Heart left ventricle (tissue), 16 donors: ENCODE measurements at places on chromosomes 7 and 10. TPM values are rescaled to one million over a fixed set of nuclear protein-coding genes. Genes with fewer than 3 reads are reported as not detected.

The GARIN1A gene
- total RNA-seq: 2.1 TPM

DNA sequence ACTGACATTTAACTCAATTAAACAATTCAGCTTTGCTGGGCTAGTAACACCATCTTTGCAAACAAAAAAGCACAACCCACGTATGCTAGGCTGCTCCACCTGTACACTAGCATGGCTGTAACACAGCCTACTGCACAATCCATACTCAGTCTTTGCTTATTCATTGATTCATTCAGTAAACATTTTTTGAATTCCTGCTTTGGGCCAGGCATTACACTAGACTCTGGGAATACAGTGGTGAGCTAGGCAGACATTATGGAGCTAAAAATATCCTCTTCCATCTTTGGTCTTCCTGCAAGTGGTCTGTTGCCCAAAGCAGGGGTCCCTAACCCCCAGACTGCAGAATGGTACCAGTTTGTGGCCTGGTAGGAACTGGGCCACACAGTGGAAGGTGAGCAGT lies 9.9 kb downstream of the CNNM1 start:
- no peak overlapping the region for H3K27ac ChIP-seq
- DNase-seq: no peak

- H3K4me1 ChIP-seq: no peaks in the 10 kb centered on the region
- H3K27me3 ChIP-seq: no peaks in the 10 kb centered on the region
- H3K27ac ChIP-seq: no peak overlapping the region
- H3K4me3 ChIP-seq: no peak overlapping the region
- H3K36me3 ChIP-seq: no peaks in the 10 kb centered on the region
- no peak for DNase-seq
Observed at GRCh38 chr10:5461914-5462840, 37.2 kb downstream of the CALML5 start.

DNA sequence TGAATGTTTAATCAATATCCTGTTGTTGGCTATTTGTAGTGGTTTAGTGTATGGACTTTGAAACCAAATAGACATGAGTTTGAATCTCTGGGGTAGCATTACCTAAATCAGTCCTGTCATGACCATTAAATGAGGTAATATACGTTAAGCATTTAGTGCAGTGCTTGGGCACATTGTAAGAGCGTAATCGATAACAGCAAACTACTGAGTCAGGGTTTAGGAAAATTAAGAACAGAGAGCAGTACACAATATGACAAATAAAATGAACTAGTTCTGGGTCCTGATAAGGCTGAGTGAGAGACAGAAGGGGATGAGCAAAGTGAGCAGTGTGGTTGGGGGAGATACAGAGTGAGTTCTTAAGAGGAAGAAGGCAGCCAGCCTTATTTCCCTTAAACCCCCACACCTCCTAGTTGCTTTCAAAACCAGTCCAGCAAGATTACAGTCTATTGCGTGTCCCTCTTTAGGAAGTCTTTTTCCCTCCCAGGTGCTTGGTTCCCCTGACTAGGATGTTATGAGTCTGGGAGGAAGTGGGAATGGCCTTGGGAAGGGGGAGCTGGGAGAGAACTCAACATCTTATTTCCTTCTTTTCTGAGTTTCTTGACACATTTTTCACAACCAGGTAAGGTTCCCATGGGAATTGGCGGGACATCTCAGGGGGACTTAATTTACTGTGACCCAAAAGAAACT lies 171.0 kb downstream of the SND1 start:
- H3K4me3 ChIP-seq: no peak overlapping the region
- no peak for DNase-seq
- no peaks in the 10 kb centered on the region for H3K4me1 ChIP-seq
- H3K36me3 ChIP-seq: no peaks in the 10 kb centered on the region
- no peaks in the 10 kb centered on the region for H3K27me3 ChIP-seq
- H3K27ac ChIP-seq: no peak overlapping the region

The ICA1 gene
- 61.9 TPM for total RNA-seq

DNA sequence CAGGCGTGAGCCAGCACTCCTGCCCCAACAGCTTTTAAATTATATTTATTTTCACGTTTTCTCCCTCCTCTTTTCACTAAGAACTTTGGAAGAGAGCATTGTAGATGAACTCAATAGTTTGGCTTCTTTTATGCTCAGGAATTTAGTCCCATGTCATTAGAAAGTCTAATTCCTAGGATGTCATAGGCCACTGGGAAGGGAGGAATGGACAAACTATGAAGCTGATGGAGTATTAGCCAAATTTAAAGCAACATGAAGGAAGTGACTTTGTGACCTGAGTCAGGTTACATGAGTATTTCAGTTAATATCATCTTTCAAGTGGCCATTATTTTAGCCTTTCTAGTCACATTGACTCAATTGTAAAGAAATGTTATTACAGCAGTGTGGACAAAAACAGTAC lies 18.0 kb upstream of the OPN4 start:
- H3K4me3 ChIP-seq: no peak overlapping the region
- H3K27me3 ChIP-seq: peaks cover 32% of the 10 kb centered on the region
- H3K4me1 ChIP-seq: peaks cover 4% of the 10 kb centered on the region
- no peak overlapping the region for H3K27ac ChIP-seq
- H3K36me3 ChIP-seq: no peaks in the 10 kb centered on the region
- DNase-seq: no peak

- peaks cover 51% of the 10 kb centered on the region for H3K36me3 ChIP-seq
- peaks cover 6% of the 10 kb centered on the region for H3K4me1 ChIP-seq
- DNase-seq: no peak
- H3K27ac ChIP-seq: no peak overlapping the region
- H3K4me3 ChIP-seq: no peak overlapping the region
Observed at GRCh38 chr10:18582803-18583202, 68.6 kb downstream of the NSUN6 start.

The CALHM1 gene
- not detected for total RNA-seq

- H3K4me3 ChIP-seq: no peak overlapping the region
- no peaks in the 10 kb centered on the region for H3K27me3 ChIP-seq
- DNase-seq: no peak
Observed at GRCh38 chr7:74380720-74381119, 73.0 kb upstream of the GTF2IRD1 start.

- DNase-seq: peak; percentile 68
- no peaks in the 10 kb centered on the region for H3K4me1 ChIP-seq
- no peaks in the 10 kb centered on the region for H3K36me3 ChIP-seq
- H3K27ac ChIP-seq: no peak overlapping the region
- peak overlapping the region; percentile 52 for H3K4me3 ChIP-seq
- H3K27me3 ChIP-seq: no peaks in the 10 kb centered on the region
Observed at GRCh38 chr7:66043681-66044497, 31.7 kb upstream of the ASL start.

- peaks cover 7% of the 10 kb centered on the region for H3K36me3 ChIP-seq
- H3K4me1 ChIP-seq: peaks cover 62% of the 10 kb centered on the region
- no peak overlapping the region for H3K4me3 ChIP-seq
Observed at GRCh38 chr10:118729641-118730258, 25.0 kb downstream of the CACUL1 start.

DNA sequence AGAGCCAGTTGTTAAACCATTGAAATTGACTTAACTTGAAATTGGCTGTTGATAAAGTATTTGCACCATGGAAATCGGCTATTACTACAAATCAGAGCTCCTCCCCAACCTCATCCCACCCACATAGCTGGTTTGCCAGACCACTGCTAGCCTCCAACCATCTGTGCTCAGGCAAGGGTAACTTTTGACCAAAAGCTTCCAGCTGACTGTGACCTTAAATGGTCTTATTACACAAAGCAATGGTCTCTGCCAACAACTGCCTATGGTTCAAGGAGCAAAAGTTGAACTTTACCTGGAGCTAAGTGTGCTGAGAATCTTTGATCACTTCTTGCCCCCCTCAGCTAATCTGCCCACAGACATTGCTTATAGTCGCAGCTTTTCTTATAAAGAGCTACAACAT lies 48.5 kb upstream of the ADRB1 start:
- H3K27ac ChIP-seq: no peak overlapping the region
- no peaks in the 10 kb centered on the region for H3K27me3 ChIP-seq
- no peaks in the 10 kb centered on the region for H3K36me3 ChIP-seq

The ASB10 gene
- 26.1 TPM for total RNA-seq

The SORBS1 gene
- 745 TPM for total RNA-seq

DNA sequence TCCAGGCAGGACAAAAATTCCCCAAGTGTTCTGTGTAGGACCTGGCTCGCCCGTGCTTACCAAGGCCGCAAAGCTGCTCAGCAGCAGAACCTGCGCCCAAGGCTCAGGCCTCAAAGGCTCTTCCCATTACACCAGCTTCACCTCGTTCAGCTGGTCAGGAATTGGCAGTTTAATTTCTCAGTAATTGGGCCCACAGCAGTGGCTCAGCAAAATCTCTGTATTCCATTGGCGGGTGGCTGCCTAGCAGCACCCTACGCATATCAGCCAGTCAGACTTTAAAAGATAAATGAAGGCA lies 5.8 kb downstream of the FZD9 start:
- H3K36me3 ChIP-seq: peaks cover 54% of the 10 kb centered on the region
- no peaks in the 10 kb centered on the region for H3K27me3 ChIP-seq
- no peak overlapping the region for H3K27ac ChIP-seq
- no peak overlapping the region for H3K4me3 ChIP-seq

The OR9A2 gene
- total RNA-seq: 0.29 TPM

The ATP5MK gene
- 1,240 TPM for total RNA-seq

The GPR37 gene
- 0.48 TPM for total RNA-seq

- DNase-seq: no peak
- H3K4me1 ChIP-seq: no peaks in the 10 kb centered on the region
- H3K27me3 ChIP-seq: no peaks in the 10 kb centered on the region
- peaks cover 97% of the 10 kb centered on the region for H3K36me3 ChIP-seq
Observed at GRCh38 chr10:119431773-119432135, 110.8 kb downstream of the RGS10 start.

DNA sequence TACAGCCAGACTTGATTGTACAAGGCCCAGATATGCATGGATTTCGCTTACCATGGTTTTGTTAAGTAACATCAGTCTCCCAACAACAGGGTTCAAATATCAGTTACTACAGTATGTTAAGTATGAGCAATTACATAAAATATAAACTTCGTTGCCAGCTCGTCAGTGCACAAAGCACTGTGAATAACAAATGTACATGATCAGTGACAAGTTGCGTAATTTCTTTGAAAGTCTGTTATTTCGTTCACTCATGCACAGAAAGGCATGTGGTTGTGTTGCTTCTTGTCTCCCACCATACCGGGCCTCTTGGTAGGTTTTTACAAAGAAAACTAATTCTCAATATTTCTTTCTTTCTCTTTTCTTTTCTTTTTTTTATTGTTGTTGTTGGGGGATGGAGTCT lies 12.5 kb upstream of the ZNF487 start:
- H3K4me3 ChIP-seq: no peak overlapping the region
- no peaks in the 10 kb centered on the region for H3K27me3 ChIP-seq

The PPRC1 gene
- total RNA-seq: 10.2 TPM

- no peak overlapping the region for H3K4me3 ChIP-seq
- no peaks in the 10 kb centered on the region for H3K27me3 ChIP-seq
- H3K27ac ChIP-seq: no peak overlapping the region
- no peak for DNase-seq
Observed at GRCh38 chr10:37957841-37958240, 18.6 kb downstream of the ZNF25 start.

GRCh38 chr7:23539494-23539907 lies 7.7 kb upstream of the TRA2A start:
- H3K27me3 ChIP-seq: no peaks in the 10 kb centered on the region
- H3K36me3 ChIP-seq: no peaks in the 10 kb centered on the region
- H3K4me3 ChIP-seq: no peak overlapping the region
- DNase-seq: no peak

GRCh38 chr10:34181553-34182300 lies 633.4 kb downstream of the PARD3 start:
- no peak overlapping the region for H3K27ac ChIP-seq
- peaks cover 23% of the 10 kb centered on the region for H3K4me1 ChIP-seq
- H3K36me3 ChIP-seq: no peaks in the 10 kb centered on the region
- H3K27me3 ChIP-seq: no peaks in the 10 kb centered on the region

DNA sequence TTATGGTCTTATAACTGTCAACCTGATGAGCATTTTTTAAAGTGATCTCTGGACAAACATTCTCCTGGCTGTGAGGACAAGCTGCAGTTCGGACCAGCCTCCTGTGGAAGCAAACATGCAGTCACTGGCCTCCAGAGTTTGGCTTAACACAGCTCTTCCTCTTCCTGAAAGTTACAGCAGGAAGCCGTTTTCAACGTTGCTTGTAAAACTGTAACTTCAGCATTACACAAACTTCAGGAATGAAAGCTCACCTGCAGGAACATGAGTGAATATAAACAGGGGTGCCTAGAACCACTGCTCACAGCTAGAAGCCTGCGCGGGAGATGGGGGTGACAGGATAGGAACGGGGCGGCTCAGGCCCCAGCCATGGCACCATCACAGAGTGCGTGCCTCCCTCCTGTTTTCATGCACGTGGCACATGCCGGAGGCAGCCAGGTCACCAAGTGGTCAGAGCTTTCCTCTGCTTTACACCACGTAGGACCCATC lies 292.9 kb upstream of the PITRM1 start:
- no peak for DNase-seq
- no peak overlapping the region for H3K4me3 ChIP-seq
- H3K36me3 ChIP-seq: no peaks in the 10 kb centered on the region
- no peaks in the 10 kb centered on the region for H3K27me3 ChIP-seq

DNA sequence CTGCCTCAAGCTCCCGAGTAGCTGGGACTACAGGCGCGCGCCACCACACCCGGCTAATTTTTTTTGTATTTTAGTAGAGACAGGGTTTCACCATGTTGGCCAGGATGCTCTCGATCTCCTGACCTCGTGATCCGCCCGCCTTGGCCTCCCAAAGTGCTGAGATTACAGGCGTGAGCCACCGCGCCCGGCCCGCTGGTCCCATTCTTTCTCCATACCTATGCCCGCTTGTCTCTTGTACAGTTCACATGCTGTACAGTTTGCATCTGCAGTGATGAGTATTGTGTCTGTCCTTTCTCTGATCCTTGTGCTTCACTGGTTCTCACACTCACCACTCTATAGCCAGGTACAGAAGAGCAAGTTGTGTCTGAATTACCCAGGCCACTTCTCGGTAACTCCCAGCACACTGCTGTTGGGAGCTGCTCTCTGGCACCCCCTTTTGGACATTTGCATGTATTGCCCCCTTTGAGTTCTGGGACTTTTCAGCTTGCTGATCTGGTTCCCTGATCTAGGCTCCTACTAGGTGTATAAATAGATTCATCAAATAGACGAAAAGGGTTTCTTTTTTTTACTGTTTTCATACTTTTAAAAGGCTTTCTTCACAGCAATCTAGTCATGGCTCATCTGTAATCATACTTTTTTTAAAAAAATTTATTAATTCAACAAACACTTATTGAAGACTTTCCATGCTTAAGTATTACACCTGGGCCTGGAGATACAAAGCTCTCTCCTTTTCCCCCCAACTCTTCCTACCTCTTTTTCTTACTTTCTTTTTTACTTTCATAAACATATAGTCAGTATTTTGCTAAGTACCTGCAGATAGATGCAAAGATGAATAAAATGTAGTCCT lies 53.5 kb downstream of the AOAH start:
- no peak overlapping the region for H3K27ac ChIP-seq
- no peaks in the 10 kb centered on the region for H3K4me1 ChIP-seq
- H3K36me3 ChIP-seq: peaks cover 21% of the 10 kb centered on the region

DNA sequence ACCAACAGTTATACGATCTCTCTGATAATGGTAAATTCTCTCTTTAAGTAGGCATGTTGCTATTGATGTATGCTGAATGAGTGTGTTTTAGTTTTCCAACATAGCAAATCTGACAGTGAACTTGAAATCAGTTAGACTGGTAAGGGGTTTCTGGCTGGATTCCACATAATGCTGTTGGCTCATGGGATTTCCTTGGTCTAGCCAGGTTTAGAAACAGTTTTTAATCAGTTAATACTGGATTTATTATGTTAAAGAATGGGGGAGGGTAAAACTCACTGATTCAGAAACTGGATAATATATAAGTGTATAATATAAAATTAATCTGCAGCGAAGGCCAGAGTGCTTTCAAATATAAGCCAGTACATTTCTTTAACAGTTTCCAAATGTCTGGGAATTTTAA lies 55.6 kb downstream of the PCDH15 start:
- H3K36me3 ChIP-seq: no peaks in the 10 kb centered on the region
- H3K27me3 ChIP-seq: no peaks in the 10 kb centered on the region
- no peaks in the 10 kb centered on the region for H3K4me1 ChIP-seq
- no peak for DNase-seq
- no peak overlapping the region for H3K27ac ChIP-seq
